ENCODE measurements at places on chromosomes 3 and 15.

DNA sequence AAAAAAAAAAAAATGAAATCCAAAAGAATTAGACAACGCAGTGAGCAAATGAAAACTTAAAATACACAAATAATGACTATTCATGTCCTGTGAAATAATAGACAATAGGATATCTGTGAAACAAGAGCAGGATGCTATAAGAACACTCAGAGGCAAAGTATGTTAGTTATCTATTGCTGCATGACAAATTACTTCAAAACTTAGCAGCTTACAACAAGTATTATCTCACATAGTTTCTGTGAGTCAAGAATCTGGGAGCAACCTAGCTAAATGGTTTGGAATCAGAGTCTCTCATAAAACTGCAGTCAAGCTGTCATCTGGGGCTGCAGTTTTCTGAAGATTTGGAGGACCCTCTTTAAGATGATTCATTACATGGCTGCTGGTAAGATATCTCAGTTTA lies 36.5 kb upstream of the ZMAT3 start:
- DNase-seq, result no peak

GRCh38 chr15:68501259-68501591 lies 69.3 kb upstream of the ITGA11 start:
- no peak for DNase-seq

- DNase-seq, result no peak
Observed at GRCh38 chr15:60752973-60753720, 274.2 kb upstream of the ICE2 start.

- DNase-seq, result no peak
Observed at GRCh38 chr3:21795152-21795837, 44.3 kb upstream of the ZNF385D start.

GRCh38 chr15:57667171-57667849 lies 39.2 kb upstream of the POLR2M start:
- peak; percentile 38 for DNase-seq

DNA sequence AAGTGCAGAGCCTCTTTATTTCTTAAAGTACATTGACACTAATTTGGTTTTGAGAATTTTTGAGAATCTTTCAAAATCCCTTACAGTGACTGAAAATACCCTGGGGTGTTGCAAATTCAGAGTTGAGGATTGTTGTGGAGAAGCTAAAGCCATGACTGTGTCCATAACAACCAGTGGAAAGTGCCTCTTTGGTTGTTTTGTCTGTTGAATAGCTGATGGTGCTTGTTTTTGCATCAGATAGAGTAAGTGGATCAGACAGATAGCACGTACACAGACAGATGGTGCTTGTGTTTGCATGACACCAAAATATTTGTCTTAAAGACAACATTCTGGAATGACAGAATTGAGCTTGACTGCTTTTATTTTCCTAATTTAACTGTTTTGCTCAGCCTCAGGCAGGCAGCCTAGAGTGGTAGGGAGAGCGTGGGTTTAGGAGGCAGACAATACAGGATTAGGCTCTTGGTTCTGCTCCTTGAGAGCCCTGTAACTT lies 265.0 kb downstream of the IL20RB start:
- no peak for DNase-seq

- no peak for DNase-seq
Observed at GRCh38 chr3:152050903-152051302, 177.5 kb downstream of the SUCNR1 start.

DNA sequence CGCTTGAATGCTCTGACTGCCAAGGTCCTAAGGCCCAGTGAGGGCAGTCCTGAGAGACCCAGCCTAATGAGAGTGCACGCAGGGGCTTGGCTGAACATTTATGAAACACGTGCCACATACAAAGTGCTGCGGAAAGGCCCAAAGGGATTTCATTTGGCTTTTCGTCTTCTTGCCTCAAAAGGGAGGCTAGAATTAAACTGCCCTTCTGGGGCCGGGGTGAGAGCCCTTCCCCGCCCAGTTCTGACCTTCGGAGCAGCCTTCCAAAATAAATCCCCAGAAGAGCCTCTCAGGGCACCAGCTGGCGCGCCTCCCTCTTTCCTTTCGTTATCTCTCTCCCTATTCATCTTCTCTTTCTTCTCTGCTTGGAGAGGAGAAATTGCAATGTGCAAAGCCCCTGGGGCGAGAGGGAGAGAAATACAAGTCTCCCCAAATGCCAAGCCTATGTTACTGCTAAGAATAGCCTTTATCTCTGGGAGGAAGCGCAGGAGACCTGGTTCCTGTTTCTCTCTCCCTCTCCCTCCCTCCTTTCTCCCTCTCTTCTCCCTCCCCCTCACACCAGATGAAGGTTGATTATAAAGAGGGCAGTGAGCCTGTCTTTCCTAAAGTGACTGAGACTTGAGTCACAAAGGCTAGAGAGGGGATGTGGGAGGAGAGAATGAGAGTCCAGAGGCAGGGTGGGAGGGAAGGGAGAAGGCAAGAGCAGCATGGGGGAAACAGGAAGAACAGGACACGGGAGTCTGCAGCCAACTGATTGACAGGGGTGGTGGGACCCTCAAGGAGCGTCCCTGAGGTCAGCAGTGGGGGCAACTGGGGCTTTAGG lies 36.7 kb upstream of the NDUFB4 start:
- DNase-seq, result no peak

- DNase-seq, result no peak
Observed at GRCh38 chr3:101702726-101703125, 16.2 kb upstream of the RPL24 start.

- DNase-seq, result peak; percentile 54
Observed at GRCh38 chr3:33717866-33718594, at the start of gene CLASP2. TSS of gene CLASP2 (minus strand) at chr3:33718254. CDS start at chr3:33718002, 252 bp downstream.

DNA sequence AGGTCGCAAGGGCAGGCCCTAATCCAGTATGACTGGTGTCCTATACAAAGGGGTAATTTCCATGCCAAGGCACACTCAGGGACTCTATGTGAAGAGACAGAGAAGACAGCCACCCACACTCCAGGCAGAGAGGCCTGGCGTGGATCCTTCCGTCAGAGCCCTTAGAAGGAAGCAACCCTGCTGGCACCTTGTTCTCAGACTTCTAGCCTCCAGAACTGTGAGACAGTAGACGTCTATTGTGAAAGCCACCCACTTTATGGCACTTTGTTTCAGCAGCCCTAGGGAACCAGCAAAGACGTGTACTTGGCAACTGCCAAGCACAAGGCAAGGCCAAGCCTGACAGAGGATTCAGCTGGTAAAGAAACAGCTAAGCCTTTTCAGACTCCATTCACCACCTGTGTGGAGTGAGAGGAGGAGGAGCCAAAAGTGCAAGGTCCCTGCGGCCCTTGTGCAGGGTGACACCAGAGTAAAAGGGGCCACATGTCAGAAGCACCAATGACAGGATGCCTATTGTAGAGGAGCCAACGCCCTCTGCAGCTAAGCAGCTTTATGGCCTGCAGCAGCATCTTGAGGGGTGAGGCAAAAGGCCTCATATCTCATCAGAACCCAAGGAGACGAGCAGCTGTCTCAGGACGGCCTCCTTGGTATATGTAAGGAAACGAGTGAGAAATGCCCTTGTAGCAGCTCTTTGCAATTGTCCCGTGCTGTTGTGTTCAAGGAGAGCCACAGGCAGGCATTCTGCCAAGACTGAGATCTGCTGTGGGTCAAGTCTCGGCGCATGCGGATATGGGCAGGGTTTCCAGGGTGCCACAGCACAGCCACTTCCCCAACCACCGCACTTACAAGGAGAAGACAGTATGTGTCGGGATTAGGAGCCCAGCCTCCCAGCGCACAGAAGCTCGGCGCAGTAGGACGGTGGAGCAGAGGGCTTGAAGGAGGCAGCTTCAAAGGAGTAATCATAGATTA lies 121.5 kb upstream of the LIPC start:
- DNase-seq, result no peak

DNA sequence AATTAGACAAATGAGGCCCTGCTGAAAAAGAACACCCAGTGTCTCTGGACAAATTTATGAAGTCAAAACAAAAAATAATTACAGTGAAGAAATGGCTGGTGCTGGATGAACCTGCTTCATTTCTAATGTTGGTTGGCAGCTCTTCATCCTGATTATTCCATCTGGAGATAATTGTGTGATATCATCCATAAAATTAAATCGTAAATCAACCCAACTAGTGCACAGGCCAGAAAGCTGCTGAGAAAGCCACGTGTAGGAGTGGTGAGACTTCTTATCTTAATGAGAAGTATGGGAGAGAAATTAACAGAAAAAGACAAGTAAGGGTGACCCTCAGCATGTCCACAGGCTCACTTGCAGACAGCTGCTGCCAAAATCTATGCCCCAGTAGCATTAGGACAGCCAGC lies 465.2 kb upstream of the TGFBR2 start:
- DNase-seq, result no peak

- no peak for DNase-seq
Observed at GRCh38 chr3:44058868-44059203, 182.8 kb upstream of the TOPAZ1 start.

GRCh38 chr3:139291276-139292051 lies 52.4 kb upstream of the MRPS22 start:
- no peak for DNase-seq

DNA sequence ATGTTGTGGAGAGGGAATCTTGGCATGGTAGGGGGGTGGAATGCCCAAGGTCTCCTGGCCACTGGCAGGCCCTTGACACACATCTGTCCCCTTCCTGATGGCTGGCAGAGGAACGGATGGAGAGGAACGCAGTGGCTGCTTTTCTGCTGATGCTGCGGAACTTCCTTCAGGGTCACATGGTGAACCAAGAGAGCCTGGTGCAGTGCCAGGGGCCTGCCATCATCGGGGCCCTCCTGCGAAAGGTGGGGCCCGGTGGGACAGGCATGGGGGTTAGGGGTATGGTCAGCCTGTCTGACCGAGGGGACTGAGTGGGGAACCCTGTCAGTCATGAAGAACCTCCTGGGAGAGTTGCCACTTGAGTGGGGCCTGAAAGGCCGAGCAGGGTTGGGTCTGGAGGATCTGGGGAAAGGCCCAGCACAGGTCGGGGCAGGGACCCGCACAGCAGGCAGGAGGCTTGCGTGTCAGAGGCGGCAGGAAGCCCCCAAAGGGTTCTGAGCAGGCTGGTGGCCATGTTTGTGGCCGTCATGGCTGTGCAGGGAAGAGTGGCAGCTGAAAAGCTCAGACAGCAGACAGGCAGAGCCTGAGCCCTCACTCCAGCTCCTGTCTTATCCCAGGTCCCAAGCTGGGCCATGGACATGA lies 18.1 kb downstream of the NBEAL2 start:
- DNase-seq, result no peak

- no peak for DNase-seq
Observed at GRCh38 chr15:92878593-92879053, 21.5 kb upstream of the CHD2 start.

GRCh38 chr3:194573680-194574437 lies 59.4 kb downstream of the TMEM44 start:
- peak; percentile 16 for DNase-seq

DNA sequence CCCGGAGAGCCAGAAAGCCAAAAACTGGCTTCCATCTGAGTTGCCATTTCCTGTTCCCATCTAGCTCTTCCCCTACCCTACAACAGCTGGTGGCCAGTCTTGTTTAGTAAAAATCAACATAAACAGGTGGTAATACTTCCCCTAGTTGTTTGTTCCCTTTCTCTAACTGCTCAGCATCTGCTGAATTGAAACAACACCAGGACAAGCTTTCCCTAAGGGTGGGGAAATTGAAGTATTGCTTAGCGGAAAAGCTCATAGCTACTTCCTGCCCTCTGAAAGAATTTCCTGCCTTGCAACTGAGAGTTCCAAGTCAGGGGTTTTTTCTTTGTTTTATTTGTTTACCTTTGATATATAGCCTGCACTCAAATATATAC lies 66.8 kb downstream of the HMG20A start:
- no peak for DNase-seq

DNA sequence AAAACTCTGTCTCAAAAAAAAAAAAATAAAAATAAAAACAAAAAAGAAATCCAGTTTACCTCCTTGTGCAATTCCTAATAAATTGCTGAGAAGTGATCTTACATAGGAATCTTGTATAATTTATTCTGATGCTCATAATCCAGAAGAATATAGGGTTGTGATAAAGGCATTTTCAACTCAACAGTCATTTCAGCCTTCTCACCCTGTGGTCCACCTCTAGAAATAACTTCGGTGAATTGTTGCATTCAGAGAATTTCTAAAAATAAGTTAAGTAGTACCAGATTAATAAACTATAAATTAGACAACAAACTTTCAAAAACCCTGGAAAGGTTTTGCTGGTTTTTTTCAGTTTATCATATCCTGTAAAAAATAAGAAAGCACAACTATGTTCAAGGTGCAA lies 20.2 kb downstream of the RAF1 start:
- DNase-seq, result no peak

DNA sequence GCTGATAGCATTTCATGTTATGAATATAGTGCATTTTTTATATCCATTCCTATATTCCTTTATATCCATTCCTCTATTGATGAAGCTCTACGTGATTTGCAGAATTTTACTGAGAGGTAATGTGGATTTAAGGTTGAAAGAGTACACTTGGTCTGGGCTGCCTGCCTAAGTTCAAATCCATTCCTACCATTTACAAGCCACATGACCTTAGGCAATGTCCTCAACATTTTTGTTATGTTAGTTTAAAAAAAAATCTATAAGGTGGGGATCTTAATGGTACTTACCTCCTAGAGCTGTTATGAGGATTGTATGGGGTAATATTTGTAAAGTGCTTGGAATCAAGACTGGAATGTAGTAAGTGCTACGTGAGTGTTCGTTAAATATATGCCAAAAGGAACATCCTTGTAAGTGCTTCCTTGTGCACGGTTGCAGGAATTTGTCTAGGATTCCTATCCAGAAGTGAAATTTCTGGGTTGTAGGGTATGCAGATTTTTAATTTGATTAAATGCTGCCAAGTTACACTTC lies 11.2 kb upstream of the VEPH1 start:
- no peak for DNase-seq

GRCh38 chr3:193693774-193694173 lies 100.8 kb downstream of the OPA1 start:
- no peak for DNase-seq

GRCh38 chr3:43152649-43153048 lies 46.8 kb upstream of the POMGNT2 start:
- no peak for DNase-seq

- DNase-seq, result no peak
Observed at GRCh38 chr3:186467969-186468368, 76.2 kb downstream of the CRYGS start.

DNA sequence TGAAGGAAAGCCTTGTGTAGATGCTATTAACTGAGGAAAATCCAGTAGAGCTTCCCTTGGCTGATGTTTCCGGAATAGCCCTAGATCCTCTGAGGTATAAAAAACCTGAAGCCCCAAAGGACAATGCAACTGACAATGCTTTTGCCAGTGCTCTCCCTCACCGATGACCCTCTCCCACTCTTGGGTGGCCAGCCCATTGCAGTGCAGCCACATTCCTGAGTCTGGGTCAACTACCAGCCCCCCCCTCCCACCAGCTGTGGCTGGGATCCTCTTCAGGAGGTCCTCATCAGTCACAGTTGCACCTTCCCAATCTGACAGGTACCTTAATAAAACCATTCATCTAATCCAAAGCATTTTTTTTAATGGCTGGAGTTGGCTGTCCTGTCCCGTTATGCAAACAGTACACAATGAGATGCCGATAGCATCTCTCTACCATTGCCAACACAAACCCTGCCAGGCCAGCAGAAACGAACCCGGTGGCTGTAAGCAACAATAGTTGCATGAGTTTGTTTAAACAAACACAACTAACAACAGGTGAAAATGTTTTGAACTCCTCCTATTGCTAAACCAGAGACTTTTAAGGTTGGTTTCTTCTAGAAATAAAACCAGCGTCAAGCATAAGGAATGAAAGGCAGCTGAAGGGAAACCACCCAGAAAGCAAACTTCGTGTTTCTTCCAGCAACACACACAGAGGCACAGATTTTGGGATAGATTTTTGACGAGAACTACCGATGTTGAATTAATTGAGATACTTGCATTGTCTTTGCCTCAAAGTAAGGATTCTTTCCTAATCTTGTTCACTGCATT lies 128.3 kb upstream of the ARHGEF3 start:
- no peak for DNase-seq

- DNase-seq, result no peak
Observed at GRCh38 chr3:196189566-196190347, 21.4 kb downstream of the ZDHHC19 start.
